ENCODE measurements at places on chromosomes 16 and 17.

- no peak for DNase-seq
Observed at GRCh38 chr17:75316253-75316652, 27.0 kb upstream of the SLC25A19 start.

DNA sequence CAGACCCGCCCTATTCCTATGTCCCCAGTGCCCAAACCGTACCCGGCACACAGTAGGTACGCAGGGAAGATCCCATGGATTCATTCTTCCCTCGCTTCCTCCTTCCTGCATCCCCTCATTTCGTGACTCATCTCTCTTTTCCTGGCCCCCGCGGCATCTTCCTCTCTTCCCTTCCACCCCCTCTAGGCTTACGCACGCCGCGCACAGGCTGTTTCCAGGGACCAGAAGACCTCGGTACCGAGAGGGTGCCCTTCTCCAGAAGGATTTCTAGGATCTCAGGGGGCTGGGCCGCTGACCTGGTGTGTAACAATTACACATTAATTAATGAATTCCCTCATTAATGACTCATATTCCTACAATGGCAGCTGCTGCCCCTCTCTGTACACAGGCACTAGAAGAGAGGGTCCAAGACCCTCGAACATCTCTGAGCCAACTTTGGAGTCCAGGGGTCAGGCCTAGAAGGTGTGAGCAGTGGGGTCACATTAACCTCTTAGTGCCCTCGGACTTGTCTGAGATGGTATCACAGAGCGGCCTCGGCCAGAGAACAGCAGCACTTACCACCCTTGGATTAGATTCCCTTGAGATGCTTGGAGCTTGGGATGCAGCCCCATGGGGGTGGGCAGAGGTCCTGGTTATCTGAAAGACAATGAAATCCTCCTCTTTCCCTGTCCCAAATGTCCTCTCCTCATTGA is 16.8 kb upstream of the PLLP start:
- DNase-seq: no peak

DNA sequence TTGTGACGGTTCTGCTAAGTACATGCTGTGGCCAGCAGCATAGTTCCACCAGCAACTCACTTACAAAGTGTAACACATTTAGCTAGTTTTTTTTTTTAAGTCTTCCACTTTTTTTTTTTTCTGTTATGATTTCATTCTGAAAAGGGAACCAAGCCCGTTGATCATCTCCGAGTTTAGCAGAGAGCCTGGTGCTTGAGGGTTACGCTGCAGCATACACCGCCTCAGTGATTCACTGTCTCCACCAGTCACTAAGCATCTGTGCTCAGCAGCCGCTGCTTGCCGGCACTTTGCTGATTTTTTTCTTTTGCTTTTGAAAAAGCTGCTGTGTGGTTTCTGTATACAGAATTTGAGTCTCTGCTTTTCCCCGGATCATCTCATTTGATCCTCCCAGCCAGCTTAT is 194.5 kb upstream of the CDH13 start:
- DNase-seq: no peak

- no peak for DNase-seq
Observed at GRCh38 chr17:65485388-65486299, 75.8 kb downstream of the AXIN2 start.

DNA sequence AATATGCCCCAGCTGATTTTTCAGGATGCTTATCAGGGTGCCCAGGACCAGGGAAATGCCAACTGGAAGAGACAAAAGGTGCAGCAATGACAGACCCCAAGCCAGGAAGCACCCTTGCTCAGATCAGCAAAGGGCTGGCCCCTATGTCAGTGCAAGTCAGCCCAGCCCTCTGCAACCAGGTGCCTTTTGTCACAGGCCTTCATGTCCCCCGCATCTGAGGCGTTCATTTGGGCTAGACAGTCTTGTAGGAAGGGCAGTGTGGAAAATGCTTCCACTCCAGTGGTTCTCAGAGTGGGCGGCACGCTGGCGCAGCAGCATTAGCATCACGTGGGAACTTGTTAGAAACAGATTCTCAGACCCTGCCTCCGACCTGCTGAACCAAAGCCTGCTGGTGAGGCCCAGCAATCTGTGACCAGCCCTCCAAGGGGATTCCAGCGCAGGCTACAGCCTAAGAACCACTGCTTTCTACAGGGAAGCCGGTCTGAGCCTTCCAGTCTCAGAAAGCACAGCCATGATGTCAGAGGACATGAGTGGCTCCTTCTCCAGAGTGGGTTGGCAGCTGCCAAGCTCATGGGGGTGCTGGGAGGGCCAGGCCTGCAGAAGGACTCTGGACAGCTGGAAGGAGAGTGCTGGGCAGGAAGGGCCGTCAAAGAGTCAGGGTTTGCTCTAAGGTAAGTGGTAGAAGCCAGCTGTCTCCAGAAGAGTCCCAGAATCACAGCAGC is 13.1 kb downstream of the SLC47A2 start:
- no peak for DNase-seq

GRCh38 chr17:14197586-14197985 is 39.1 kb downstream of the CDRT15 start:
- no peak for DNase-seq

GRCh38 chr17:35726953-35727460 is 4.4 kb upstream of the RASL10B start:
- no peak for DNase-seq

All from NCI-H1105 (cell line).